Left cardiac atrium (tissue), 4 donors: ENCODE measurements at places on chromosomes 4 and X.

DNA sequence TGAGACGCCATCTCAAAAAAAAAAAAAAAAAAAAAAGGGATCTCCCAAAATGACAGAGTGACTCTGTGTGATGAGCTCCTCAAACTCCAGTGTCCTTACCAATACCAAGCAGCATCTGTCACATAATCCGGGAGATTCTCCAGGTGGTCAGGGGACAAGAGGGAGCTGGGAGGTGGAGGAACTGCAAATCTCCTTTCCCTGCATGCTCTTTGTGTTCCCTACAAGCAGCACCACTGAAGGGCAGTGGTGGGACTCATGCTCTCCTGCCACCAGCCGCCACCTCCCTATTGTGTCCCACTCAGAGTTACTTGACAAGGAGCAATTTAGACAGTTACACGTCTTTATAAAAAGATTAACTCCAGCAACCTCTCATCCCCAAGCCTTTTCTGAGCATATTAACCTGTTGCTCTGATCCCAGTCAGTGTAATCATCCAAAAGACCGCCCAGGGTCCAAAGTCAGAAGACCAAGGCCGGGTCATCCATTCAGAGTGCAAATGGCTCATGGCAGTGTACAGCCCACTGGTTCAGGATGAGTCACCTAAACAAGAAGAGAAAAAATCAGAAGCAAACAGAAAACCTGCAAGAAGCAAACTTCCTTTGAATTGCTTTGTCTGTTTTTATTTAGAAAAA, 23.6 kb downstream of the MGST2 start:
- no peak for DNase-seq

DNA sequence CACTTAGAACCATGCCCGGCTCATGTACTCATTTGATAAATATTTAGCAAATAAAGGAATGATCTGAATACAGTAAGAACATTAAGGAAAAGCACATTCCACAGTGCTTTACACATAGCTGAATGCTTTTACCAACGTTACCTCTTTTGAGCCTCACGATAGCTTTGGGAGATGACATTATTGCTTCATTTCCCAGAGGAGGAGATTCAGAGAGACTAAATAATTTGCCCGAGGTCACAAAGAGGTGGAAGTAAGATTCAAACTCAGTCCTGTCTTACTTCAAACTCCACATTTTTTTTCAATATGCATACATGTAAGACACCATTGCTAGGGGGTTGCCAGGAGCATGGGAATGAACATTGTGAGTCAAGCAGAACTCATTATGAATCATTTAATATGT, 538.5 kb downstream of the BCOR start:
- DNase-seq = no peak

DNA sequence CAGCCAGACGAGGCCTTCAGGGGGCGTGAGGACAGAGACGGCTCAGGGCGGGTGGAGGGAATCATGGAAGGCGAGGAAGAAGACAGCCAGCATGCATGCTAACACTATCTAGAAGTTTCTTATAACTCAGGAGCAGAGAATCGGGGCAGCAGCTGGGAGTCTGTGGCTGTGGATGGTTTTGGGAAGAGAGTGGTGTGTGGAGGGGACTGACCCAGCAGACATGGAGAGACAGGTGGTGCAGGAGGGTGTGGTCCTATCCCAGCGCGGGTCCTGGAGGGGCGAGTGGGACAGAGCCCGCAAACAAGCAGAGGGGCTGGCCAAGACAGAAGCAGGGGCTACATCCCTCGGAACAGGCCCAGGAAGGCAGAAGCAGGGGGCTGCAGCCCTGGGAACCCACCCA, 192.1 kb downstream of the AFAP1 start:
- DNase-seq = no peak

DNA sequence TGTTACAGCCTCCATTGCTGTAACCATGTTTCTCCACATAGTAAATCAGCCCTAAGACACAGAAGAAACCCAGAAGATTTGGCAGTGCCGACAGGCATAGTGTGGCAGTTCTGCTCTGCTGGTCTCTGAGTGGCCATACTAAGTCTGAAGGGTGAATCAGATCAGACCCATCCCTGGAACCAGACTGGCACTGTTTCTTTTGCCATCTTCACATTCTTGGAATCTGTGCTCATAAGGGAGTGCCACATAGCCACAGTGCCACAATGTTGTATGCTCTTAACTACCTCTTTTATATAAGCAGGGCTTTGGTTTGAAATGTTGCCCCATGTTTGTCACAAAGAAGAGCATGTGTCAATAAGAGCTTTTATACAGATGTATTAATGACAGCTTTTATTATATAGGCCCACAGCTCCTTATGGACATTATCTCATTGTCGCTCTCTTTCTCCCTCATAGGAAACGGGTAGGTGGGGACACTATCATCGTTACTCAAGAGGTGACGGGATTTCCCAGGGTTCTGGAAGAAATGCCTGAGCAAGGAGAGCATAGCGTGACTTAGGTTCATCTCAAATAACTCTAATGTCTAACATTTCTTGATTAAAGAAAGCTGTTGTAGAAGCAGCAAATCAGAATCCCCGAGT, 128.2 kb downstream of the CBR4 start:
- DNase-seq = no peak

GRCh38 chr4:186405957-186406356, 140.0 kb downstream of the F11 start:
- no peak for DNase-seq

DNA sequence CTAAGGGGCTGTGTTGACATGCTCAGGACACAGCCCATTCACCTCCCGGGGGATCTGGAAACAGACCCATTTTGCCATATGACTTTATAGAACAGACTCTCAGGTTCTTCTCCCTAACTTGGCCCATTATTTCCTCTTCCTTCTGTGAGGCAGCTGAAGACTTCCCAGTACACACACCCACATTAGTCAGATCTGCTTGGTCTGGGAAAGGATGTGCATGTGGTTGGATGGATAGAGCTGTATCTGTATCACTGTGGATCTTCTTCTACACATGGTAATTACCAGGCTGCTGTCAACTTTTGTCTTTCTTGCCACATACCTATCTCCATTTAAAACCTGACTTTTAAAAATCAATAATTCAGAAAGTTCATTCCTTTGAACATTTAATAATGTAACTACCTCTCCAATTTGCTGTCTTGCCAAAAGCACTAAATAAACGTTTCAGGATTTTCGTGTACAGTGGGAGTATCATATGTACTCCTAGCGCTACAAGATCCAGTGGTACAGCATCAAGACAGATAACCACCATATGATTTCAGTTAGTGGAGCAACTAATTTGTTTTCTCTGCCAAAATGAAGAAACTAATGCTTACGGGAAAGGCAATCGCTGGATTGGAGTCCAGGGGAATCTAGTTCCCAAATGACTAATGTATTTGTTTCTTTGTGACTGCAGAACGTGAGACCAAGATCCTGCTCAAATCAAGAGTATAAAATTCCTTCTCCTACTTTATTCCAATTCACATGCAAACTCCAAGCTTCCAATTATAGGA, 134.1 kb upstream of the MAP3K15 start:
- no peak for DNase-seq

DNA sequence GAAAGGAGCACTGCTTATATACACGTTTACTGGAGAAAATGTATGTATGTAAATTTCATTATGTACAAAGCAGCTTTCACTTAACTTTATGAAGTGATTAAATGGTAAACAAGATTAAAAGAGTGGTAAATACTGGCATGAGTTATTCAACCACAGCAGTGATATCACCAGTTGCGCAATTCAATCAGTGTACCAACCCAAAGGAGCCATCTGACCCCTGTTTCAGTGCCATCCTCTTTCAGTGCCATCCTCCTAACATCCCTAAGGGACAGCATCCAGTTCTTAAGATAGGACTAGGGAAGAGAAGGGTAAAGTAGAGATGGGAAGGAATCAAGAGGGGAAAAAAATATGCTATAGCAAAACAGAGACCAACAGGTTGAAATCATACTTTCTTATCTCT, 16.2 kb downstream of the HPF1 start:
- DNase-seq = no peak

DNA sequence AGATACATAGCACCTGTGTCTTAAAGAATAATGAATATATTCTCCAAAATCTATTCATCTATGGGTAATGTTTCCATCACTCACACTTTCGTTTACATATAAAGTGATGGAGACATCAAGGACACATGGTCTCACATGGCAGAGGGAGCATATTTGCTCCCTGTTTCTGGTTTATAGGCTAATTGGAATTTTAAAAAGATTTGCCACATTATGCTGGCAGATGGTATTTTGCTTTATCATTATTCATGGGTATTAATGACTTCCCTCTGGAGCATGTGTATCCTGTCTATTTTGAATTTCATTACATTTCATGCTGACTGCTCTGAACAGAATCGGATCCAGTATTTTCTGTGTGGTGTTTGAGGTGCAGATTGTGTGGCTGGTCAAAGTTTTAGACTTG, 79.0 kb downstream of the PDGFRA start:
- no peak for DNase-seq

- no peak for DNase-seq
Observed at GRCh38 chr4:47535567-47536147, 50.6 kb downstream of the ATP10D start.

GRCh38 chr4:110020139-110020538, 107.5 kb downstream of the EGF start:
- DNase-seq = no peak

- DNase-seq = peak; percentile 33
Observed at GRCh38 chrX:155767051-155767875, 113.9 kb upstream of the VAMP7 start.

DNA sequence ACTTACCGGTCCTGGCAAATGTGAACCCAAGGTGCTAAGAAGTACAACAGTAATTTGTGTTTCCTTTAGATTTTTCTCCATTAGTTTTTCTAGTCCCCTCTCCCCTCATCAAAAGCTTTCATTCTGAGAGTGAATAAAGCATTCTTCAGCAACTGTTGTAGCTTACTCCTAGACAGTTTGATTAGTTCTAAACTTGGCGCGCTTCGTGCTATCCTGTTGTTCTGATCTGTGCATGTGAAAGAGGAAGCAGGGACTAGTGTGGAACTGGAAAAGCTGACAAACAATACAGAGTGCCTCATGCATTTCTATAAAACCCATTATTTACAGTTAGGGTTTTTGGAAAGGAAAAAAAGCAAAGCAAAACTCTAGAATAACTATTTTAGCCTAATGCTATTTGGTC, 556.9 kb upstream of the SLIT2 start:
- no peak for DNase-seq

DNA sequence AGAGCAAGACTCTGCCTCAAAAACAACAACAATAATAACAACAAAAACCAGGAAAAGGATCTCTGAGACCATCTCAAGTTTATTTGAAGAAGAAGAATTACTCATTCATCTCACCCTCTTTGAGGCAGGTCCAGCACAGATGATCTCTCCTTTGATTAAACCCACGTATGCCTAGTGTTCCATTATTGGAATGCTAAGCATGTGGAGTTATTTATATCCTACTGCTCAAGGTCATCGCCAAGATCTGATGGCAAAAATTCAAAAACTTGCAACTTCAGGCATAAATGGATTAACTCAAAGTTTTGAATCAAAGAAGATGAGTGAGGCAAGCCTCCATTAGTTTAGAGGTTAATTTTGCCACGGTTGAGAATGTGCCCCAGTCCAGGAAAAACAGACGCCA, 184.2 kb downstream of the DHRSX start:
- DNase-seq = no peak

GRCh38 chr4:86523333-86523732, 70.8 kb upstream of the PTPN13 start:
- no peak for DNase-seq

DNA sequence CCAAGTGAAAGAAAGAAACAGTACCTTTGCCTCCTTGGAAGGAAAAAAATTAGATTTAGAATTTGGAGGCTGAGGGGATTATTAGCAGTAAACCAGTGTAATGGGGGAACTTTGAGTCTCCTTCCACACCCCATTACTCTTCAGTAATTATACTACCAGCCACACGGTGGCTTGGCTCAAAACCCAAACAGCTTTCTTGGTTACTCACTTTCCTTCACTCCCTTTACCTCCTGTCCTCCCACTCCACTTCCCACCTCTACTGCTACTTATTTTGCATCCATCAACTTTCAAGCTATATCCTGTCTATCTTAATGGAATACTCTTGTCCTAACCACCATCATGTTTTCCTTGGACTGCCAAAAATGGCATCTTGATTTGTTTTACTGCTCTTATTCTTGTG, 310.6 kb upstream of the AADAT start:
- no peak for DNase-seq

- DNase-seq = no peak
Observed at GRCh38 chr4:7019367-7019766, 23.8 kb upstream of the TADA2B start.

DNA sequence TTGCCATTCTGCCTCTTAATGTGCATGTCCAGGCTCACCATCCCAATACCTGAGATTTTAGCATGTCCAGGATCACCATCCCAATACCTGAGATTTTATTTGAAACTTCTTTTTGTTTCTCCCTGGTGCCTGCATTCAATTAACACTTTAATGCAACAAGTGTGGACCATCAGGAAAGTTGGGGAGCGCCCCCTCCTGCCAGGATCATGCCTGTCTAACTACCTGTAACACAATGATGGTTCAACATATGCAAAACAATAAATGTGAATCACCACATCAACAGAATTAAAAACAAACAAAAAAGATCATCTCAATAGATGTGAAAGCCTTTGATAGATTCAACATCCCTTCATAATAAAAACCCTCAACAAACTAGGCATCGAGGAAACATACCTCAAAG, 1359.5 kb upstream of the DIAPH2 start:
- no peak for DNase-seq

DNA sequence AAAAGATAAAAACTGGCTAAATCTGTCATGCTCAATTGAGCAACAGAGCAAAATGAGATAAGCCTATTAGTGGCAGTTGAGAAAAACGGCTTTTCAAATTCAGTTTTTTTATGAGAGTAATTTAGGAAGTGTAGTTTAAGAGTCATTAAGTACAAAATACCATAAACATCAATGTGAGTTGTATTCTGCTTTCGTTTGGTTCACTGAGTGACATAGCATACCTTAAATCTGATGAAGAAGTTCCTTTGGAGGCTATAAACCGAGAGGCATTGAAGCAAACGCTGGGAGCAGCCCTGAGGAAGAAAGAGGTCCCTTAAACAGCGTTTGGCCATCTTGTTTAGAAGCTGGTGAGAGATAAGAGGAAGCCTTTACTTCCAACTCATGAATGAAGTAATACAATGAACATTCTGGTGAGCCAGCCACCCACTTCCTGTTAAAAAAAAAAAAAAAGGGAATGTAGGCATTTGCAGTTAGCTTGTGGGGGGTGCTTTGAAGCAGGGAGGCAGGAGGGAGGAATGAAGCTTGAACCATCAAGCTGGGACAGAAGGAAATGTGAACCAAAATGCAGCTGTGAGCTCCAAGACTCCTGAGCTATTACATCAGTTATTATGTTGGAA, 132.3 kb downstream of the ZNF330 start:
- no peak for DNase-seq

GRCh38 chr4:139256349-139256748, 23.7 kb downstream of the MGARP start:
- no peak for DNase-seq

- DNase-seq = no peak
Observed at GRCh38 chr4:102616636-102617035, 115.5 kb downstream of the NFKB1 start.
